ENCODE measurements at places on chromosomes 13 and 19.

DNA sequence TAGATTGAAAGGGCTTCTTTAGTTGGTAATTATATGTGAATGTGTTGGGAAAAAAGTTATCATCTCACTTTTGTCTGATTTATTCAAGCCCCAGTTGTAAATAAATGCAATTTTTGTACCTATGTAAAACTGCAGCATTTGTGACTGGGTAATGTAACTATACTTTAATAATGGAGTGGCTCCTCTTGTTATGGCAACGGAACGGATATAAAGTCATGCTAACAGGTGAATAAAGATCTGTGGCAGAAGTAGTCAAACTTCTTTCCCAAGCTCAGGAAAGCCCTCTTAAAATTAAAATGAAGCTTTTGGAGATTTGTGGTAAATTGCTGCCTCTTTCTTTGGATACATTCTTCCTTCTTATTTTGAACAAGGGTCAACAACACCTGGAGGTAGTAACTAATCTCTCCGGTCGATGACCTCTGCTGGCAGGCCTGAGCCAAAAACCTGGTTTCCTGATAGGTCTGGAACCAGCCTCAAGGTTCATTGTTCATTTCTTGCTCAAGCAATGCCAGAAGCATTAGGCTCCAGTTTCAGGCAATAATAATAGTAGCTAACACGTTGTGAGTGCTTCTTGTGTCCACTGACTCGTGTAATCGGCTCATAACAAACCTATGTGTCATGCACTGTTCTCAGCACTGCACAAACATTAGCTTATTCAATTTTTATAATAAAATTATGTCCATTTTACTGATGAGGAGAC is 313.4 kb upstream of the DACH1 start:
- no peak for DNase-seq

DNA sequence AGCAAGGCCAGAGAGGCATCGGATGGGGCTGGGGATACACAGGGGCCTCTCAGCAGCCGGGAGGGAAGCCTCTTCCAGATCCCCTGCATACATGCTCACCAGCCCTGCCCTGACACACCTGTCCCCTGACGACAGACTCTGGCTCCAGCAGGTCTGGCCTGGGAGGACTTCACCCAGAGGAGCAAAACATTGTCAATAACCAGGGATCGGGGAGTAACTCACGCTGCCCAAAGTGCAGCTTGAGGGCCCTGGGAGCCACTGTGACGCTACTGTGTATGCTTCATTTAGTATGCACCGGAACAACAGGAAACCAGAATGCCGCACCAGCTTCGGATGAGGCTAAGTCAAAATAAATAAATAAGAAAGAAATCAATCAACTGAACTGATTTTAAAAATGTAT is 12.4 kb upstream of the CD22 start:
- no peak for DNase-seq

- DNase-seq, result no peak
Measured at GRCh38 chr19:49359851-49360820, 2.1 kb downstream of the TEAD2 start.

DNA sequence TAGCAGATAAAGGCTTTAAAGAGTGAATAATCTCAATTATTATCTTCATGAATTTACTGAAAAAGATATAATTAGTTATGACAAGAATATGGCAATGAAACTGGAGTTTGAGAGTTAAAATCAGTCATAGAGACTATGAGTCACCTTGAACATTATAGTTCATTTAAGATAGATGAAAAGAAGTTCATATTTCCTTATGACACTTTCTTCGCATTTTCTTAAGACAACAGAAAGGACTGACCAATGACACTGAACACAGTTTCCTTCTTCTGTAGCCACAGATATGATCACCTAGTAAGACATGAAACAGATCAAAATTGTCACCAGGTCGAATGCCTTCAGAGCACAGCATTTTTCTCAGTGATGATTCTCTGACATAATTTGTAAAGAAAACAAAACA is 202.1 kb downstream of the KLF12 start:
- DNase-seq, result no peak

All from brain pericyte (primary cell).